NCI-H1436 (cell line): ENCODE measurements at places on chromosomes 16 and 17.

DNA sequence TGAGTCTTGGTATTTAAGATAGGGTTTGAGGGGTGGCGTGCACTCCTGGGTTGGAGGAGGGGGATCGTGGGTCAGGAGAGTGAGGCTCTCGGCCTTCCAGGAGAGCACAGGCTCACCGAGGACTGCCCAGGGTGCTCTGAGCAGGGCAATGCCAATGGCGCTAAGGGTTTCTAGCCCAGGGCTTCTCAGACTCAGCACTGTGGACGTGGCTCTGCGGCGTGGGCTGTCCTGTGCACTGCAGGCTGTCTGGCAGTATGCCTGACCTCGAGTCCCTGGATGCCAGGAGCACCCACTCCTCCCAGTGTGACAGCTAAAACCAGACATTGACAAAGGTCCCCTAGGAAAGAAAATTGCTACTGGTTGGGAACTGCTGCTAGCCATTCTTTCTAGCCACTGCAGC, 37.2 kb upstream of the ENDOV start:
- no peak for DNase-seq

- no peak for DNase-seq
These were observed 36.6 kb downstream of the FAM20A start for GRCh38 chr17:68564415-68565111.

GRCh38 chr17:49696233-49696761, 11.5 kb downstream of the SLC35B1 start:
- no peak for DNase-seq

GRCh38 chr17:40104594-40105486, 4.5 kb upstream of the NR1D1 start:
- DNase-seq: no peak

GRCh38 chr17:48610282-48611211, at the start of gene HOXB7:
TSS of gene HOXB7 (minus strand) at chr17:48611017. CDS start at chr17:48610918, 99 bp downstream.
- DNase-seq: peak; percentile 59

GRCh38 chr16:49520492-49521038, 147.0 kb downstream of the C16orf78 start:
- DNase-seq: no peak

DNA sequence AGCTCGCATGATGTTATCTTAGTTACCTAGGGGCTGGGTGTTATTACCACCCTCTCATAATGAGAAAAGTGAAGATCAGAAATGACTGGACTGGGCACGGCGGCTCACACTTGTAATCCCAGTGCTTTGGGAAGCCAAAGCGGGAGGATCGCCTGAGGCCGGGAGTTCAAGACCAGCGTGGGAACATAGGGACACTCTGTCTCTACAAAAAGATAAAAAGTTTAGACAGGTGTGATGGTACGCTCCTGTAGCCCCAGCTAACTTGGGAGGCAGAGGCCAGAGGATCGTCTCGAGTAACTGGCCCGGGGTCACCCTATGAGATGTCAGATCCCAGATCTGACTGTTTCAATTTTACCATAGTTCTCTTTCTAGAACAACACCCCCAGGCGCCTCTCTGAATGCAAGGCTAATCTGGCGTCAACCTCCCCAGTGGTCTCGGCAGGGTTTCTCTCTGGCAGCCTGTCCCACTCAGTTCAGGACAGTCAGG, 1.9 kb upstream of the CCDC102A start:
- DNase-seq: no peak

DNA sequence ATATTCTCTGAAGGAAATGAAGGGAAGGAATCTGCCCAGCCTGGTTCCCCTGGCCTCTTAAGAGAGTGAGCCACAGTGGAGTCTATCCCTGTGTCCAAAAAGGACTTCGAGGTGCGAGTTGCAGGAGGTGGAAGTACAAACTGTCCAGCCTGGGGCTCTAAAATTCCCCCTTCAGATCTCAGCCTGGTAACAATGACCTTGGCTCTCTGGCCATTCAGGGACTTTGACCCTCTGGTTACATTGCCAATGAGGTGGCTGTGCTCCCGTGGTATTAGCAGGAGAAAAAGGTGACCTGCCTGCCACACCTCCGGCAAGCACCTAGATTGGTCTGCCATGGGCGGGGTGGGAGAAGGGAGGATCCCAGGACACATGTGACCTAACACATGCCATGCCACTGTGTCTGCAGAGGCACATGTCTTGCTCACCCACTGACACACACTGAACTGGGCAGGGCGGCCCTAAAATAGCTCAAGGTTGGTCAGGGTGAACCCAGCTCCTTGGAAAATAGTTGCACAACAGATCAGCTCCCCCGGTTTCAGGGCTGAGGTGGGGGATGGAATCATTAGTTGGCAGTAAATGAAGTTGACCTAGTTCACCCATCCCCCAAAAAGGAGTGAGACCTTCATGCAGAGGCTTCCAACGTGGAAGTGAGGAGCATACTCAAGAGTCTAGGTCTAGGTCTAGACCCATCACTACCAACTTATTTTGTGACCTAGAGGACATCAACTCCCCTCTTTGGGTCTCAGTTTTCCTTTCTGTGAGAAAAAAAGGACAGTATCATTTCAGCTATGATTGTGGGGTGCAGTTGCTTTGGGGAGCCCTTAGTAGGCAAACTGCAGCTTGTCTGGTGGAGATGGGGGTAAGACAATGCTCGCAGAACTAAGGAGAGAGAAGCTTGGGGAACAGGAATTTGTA, 2.2 kb downstream of the NR1D1 start:
- no peak for DNase-seq
